ENCODE measurements at places on chromosomes 1 and 21.

- no peak for DNase-seq
Observed at GRCh38 chr1:155062151-155062686, 1.3 kb upstream of the EFNA4 start.

GRCh38 chr21:42405064-42406013 is 1.6 kb downstream of the UBASH3A start:
- no peak for DNase-seq

DNA sequence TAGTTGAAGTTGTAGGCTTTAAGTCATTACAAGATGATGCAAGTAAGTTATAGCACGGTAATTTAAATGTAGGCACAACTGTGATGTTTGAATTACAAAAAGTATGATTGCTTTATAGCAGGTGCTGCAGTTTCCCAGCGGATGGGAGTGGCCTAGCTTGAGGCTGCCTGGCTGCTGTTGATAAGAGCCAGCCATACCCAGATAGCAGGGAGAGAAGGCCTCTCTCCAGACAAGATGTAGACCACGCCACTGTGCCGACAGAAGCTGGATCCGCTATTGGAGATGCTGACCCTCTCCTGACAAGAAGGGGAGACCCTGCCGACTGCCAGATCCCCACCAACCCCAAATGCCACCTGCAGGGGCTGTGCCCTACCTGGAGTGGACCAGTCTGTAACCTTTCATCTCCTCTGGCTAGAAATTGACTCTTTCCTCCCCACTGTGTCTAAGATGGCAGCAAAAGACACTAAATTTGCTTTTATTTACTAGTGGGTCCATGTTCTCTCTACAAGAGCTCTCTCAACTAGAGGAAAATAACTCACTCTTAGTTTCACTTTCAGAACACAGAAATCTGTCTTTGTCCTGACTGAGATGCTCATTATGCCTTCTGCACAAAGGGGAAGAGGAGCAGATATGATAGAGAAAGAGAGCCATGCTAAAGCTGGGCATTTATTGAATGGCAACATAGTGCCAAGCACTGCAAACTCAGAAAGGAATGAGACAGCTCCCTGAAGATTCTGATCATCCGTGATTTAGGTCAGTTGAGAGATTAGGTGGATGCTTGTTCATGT is 127.9 kb downstream of the URB2 start:
- no peak for DNase-seq

DNA sequence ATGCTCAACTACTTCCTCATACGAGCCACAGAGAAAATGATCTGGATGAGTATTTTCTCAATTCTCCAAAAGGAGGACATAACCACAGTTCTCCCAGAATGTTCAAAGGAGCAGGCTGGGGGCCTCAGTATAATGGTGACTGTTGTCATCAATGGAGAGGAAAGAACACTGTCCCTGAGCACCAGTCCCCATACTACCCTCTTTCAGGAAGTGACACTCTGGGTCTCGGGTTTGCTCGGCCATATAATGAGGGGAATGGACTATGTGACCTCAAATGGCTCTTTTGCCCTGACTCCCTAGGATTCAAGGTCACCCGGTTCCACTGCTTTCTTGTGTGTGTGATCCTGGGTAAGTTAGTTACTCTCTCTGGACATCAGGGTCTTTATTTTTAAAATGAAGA is 22.8 kb downstream of the SLC9A1 start:
- no peak for DNase-seq

DNA sequence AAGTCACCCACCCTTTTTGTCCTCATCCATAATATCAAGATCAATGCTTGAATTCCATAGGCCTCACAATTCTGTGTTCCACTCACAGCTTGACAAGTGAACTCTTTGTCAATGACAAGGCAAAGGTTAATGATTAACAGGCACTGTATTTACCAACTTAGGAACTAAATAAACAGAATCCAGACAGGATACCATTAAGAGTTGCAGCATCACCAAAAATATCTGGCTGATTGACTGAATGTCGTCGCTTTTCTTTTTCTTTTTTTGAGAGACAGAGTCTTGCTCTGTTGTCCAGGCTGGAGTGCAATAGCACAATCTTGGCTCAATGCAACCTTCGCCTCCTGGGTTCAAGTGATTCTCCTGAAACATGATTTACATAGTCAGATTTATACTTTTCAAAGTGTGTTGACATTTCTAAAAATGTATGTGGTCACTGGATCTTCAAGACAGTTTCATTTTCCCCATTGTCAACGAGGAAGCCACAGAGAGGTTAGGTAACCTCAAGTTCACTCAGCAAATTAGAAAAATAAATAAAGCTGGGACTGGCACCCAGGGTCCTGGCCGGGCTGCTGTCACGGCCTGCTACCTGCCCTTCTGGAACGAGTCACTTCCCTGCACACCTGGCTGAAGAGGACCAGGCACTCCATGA is 81.0 kb downstream of the PDE9A start:
- DNase-seq, result no peak

DNA sequence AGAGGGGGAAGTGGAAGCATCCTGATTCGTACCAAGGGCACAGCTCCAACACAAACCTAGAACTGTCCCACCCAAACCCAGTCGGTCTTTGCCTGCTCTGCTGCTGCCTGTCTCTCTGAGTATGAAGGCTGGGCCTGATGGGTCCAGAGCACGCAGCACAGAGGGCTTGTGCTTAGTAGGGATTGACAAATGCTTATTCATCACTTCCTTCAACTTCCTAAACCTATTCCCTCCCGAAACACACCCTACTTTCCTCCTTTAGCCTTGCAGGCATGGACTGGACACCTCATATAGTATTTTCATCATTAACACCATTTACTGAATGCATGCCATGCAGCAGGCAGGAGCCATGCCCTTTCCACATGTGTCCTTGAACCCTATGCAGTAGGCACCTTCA is 31.3 kb downstream of the FOXO6 start:
- DNase-seq, result peak; percentile 21

GRCh38 chr21:24844671-24845070 is 762.6 kb downstream of the MRPL39 start:
- DNase-seq, result no peak

GRCh38 chr1:30758785-30759380 is 1.3 kb upstream of the LAPTM5 start:
- peak; percentile 31 for DNase-seq

GRCh38 chr1:211483896-211484612 is 7.9 kb downstream of the RD3 start:
- no peak for DNase-seq

DNA sequence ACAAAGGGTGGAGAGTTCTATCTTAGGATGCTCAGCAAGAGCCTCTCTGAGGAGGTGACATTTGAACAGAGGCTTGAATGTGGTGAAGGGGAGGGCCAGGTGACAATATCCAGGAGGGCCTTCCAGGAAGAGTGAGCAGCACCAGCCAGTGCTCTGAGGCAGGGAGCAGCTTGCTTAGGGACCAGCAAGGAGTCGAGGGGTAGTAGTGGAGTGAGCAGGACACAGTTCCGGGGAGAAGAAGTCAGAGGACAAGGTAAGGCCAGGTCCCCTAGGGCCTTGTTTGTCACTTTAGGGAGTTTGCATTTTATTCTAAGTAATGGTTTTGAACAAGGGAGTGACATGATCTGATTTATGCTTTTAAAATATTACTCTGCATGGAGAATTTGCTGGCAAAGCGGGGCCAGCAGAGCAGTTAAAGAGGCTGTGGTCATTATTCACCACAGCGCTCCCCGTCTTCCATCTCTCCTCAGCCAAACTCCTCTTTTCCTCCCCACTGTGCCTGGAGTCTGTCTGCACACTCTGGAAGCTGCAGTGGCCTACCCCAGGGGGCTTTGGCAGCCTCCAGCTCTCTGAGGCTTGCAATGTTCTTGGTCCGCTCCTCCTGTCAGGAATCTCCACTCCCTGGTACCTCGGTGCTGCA is 17.0 kb upstream of the CSF1 start:
- no peak for DNase-seq

DNA sequence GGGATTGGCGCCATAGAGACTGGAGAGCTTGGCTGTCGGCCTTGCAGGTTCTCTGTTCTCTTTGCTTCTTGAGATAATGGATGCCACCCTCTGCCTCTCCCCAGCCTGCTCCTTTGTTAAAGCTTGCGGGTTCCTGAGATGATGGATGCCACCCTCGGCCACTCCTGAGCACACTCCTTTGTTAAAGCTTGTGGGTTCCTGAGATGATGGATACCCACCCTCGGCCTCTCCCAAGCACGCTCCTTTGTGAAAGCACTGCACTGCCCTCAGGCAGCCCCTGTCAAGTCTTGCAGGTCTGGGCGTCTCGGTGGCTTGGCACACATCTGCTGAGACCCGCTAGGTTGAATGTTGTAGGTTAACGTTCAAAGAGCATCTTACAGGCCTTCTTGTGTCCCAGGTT is 76.5 kb downstream of the SCCPDH start:
- no peak for DNase-seq

GRCh38 chr1:216325946-216326345 is 97.3 kb downstream of the USH2A start:
- peak; percentile 41 for DNase-seq

DNA sequence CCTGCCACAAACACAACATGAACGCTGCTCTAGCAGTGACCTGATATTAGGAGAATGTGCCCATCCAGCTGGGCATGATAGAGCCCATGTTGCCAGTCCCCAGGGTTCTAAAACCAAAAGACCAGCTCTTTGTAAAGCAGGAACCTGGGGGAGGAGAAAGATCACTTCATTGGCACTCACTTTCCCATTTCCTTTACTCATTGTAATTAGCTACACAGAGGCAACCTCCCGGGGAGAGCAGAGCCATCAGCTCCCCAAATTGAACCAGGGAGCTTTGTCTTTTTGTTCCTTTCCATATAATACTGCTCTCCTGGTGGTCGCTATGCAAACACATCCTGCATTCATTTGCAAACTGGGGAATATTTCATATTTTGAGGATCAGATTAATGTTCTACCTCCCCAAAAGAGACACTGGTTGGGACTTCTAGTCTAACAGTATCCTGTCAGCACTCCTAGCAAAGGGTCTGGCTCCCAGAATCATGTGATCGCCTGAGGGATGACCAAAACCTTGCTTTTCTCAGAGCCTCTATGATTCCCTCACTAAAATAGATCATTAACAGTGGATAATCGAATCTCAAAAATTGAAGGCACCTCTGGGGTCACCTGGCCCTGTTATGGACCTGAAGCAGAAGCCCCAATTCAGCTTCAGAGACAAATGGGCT is 76.7 kb upstream of the CD1D start:
- no peak for DNase-seq

- DNase-seq, result peak; percentile 81
Observed at GRCh38 chr1:184002071-184002470, 35.5 kb downstream of the COLGALT2 start.

- DNase-seq, result no peak
Observed at GRCh38 chr1:19013826-19014548, 57.5 kb upstream of the IFFO2 start.

DNA sequence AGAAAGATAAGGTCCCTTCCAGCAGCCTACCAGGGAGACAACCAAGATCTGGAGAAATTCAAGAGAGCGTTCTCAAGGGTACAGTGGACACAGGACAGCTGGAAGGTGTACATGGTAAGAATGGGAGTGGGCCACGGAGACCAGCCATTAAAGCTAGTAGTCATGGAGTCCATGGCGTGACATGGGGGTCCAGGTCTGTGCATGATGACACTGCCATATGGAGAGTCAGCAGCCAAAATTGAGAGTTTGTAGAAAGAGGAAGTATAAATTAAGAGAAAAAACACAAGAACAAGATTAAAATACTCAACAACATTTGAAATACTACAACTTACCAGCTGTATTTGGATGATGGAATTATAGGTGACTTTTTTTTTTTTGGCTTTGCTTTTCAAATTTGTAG is 7.9 kb upstream of the LORICRIN start:
- DNase-seq, result no peak

- no peak for DNase-seq
Observed at GRCh38 chr1:153939476-153939875, 7.0 kb downstream of the DENND4B start.

GRCh38 chr21:29164323-29164942 is 34.0 kb downstream of the MAP3K7CL start:
- DNase-seq, result peak; percentile 78

- DNase-seq, result no peak
Observed at GRCh38 chr1:173570370-173571007, 32.4 kb downstream of the SLC9C2 start.

DNA sequence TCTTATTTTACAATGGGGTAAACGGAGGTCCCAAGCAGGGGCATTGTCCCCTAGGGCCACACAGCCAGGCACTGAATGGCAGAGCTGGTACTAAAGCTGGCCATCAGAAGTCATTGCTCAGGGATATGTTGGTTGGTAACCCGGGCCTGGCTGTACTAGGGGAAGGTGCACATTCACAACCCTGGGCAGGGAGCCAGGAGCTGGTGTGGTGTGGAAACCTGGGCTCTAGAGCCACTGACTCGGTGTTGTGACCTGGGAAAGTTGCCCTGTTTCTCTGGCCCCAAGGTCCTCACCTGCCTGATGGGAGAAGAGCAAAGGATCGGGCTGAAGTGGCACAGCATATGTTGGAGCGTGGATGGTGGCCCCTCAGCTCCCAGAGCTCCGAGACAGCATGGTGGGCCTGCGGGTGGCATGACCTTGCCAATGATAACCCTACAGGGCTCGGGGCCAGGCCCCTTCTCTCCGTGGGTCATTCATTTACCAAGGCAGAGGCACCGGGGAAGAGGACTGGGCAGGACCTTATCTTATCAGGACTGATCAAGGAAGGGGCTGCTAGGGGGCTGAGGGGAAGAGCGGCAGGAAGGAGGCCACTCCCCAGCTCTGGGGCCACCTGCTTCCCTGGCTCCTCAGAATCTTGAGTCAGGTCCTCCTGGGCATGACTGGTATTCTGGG is 274.1 kb downstream of the TRABD2B start:
- DNase-seq, result no peak

- peak; percentile 82 for DNase-seq
Observed at GRCh38 chr1:99535470-99536164, 110.3 kb upstream of the PALMD start.

DNA sequence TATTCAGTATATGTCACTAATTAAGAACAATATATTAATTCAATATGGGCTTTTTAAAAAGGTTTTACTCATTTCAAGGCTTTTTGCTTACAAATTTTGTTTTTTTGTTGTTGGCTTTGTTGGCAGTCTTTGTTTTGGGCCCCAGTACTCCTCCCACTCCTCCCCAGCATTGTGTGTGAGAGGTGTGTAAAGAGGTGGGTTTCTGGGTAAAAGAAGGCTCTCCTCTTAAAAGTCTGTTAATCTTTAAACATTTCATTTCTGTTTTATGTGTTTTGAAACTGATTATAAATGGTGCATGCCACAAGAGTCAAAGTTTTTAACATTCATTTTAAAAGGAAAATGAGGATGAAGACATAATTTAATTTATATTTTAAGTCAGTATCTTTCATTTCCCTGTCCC is 79.6 kb downstream of the SASS6 start:
- no peak for DNase-seq

Data from bronchial epithelial cell (primary cell).